ENCODE measurements at places on chromosomes 4 and X. TPM values are rescaled to one million over a fixed set of nuclear protein-coding genes. Genes with fewer than 3 reads are reported as not detected.

DNA sequence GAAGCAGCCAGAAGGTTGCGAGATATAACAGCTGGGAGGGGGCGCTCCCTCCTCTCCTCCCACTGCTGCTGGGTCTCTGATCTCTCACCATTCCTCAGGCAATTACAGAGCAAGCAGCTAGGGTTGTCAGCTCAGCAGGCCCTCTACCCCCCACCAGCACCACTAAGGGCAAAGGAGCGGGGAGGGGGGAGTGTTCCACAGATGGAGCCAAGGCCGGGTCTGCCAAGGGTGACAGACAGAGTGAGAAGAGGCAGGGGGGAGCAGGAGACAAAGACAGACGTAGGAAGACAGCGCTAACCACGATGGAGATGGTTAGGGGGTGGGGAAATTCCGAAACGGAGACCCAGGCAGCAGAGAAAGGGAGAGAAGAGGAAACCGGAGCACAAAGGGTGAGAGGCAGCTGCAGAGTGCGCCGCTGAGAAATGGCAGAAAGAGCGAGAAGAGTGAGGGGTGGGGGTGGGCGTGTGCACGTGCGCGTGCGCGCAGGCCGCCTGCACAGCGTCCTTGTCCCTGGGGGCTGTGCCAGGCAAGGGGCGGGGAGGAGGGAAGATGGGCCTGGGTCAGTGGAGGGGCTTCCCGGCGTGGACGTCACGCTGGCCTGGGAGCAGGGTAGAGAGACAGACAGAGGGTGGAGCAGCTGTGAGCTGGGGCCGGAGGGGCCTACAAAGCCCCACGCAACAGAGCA is 6.9 kb downstream of the L1CAM start:
- H3K4me1 ChIP-seq: no peaks in the 10 kb centered on the region
- H3K27me3 ChIP-seq: peaks cover 34% of the 10 kb centered on the region
- H3K4me3 ChIP-seq: no peak overlapping the region
- H3K27ac ChIP-seq: no peak overlapping the region

GRCh38 chr4:44462259-44462658 is 13.7 kb upstream of the KCTD8 start:
- H3K36me3 ChIP-seq: no peaks in the 10 kb centered on the region
- no peak overlapping the region for H3K27ac ChIP-seq
- H3K4me1 ChIP-seq: no peaks in the 10 kb centered on the region
- no peak overlapping the region for H3K4me3 ChIP-seq
- no peak for DNase-seq

MID1 gene
- total RNA-seq: 32.9 TPM

SH3TC1 gene
- total RNA-seq: 88.8 TPM

GRCh38 chrX:131779741-131780140 is 235.9 kb downstream of the OR13H1 start:
- no peak overlapping the region for H3K4me3 ChIP-seq
- DNase-seq: no peak
- H3K36me3 ChIP-seq: no peaks in the 10 kb centered on the region
- no peak overlapping the region for H3K27ac ChIP-seq

DNA sequence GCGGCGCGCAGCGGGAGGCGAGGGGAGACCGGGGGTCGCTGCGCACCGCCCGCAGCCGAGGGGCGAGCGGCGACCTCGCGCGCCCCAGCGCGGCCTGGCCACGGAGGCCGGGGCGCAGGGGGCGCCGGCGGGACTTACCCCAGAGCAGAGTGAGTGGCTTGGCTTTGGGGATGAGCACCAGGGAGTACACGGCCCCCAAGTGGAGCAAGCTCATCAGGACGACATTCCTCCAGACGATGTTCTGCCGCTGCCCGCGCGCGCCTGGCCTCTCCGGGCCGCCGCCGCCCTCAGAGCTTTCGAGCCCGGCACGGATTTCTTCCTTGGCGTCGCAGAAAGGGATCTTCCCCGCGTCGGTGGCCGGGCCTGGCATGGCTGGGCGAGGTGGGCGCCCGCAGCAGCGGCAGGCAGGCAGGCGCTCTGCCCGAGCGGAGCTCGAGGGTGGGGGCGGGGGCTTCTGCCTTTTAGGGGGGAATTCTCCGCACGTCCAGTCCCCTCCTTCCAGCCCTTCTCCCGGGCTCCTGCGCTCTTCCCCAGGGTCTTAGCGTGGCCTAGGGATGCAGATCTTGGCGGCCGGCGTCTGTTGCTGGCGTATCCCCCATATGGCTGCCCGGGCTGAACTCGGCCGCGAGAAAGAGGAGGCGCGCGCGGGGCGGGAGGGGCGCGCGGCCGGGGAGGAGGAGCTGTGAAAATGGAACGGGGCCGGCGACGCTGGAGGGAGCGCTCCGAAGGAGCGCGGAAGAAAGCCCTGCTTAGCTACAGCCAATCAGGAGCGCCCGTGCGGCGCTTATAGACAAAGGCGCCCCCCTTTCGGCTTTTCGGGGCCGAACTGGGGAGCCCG is at the start of gene SCD5:
Gene SCD5 (minus strand): TSS at position 629 of the 838 bp plus-strand sequence. CDS start 259 bp downstream, at position 370.
- H3K36me3 ChIP-seq: no peaks in the 10 kb centered on the region
- DNase-seq: peak; percentile 50
- H3K4me3 ChIP-seq: peak within 1 kb of the TSS; percentile 57
- no peak within 1 kb of the TSS for H3K27ac ChIP-seq
- peaks cover 22% of the 10 kb centered on the region for H3K4me1 ChIP-seq

GRCh38 chr4:159422019-159422418 is 319.1 kb downstream of the RAPGEF2 start:
- H3K4me3 ChIP-seq: no peak overlapping the region

SPARCL1 gene
- total RNA-seq: 404 TPM

DKK2 gene
- total RNA-seq: 6.0 TPM

FAM241A gene
- total RNA-seq: 3.6 TPM

ETDA gene
- not detected for total RNA-seq

DNA sequence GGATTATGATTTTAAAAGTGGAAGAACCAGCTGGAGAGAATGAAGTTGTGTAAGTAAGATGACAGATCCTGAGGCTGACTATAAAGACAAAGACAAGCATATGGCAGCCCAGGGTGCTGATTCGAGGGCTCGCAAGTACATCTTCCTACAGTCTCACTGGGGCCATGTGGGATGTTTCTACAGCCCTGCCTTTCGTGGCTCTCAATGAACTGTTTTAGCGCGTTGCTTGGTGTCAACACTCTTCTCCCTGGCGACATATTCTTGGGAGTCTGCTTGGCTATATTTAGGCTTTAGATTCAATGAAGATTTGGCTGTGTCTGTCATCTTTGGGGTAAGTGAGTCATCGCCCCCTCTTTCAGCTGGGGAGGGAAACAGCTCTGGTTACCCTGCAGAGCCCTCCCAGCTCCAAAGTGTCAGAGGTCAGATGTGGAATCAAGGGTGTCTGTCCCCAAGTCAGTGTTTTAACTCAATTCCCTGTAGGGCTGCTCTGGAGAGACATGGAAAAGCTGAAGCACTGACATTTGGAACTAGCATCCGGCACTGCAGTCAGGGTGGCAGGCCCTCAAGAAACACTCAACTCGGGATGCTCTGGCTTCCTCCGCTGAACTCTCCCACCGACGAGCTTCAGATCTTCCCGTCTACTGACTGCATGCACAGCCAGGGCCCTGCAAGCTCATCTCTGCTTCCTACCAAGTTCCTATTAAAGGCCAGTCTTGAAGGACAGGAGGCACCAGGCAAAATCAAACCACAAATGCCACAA is 65.7 kb downstream of the GATB start:
- no peaks in the 10 kb centered on the region for H3K27me3 ChIP-seq
- H3K27ac ChIP-seq: no peak overlapping the region
- H3K36me3 ChIP-seq: no peaks in the 10 kb centered on the region
- H3K4me1 ChIP-seq: no peaks in the 10 kb centered on the region

- no peak overlapping the region for H3K4me3 ChIP-seq
- DNase-seq: no peak
- H3K27me3 ChIP-seq: no peaks in the 10 kb centered on the region
- H3K27ac ChIP-seq: no peak overlapping the region
- H3K4me1 ChIP-seq: no peaks in the 10 kb centered on the region
- H3K36me3 ChIP-seq: peaks cover 18% of the 10 kb centered on the region
These were observed 107.3 kb downstream of the SCLT1 start for GRCh38 chr4:128986019-128986418.

All from upper lobe of left lung (tissue), 6 donors.